ENCODE measurements at places on chromosomes 13 and 19. TPM values are rescaled to one million over a fixed set of nuclear protein-coding genes. Genes with fewer than 3 reads are reported as not detected.
A peak's percentile ranks its signal among the peaks of the same experiment; 100 is the strongest.

DNA sequence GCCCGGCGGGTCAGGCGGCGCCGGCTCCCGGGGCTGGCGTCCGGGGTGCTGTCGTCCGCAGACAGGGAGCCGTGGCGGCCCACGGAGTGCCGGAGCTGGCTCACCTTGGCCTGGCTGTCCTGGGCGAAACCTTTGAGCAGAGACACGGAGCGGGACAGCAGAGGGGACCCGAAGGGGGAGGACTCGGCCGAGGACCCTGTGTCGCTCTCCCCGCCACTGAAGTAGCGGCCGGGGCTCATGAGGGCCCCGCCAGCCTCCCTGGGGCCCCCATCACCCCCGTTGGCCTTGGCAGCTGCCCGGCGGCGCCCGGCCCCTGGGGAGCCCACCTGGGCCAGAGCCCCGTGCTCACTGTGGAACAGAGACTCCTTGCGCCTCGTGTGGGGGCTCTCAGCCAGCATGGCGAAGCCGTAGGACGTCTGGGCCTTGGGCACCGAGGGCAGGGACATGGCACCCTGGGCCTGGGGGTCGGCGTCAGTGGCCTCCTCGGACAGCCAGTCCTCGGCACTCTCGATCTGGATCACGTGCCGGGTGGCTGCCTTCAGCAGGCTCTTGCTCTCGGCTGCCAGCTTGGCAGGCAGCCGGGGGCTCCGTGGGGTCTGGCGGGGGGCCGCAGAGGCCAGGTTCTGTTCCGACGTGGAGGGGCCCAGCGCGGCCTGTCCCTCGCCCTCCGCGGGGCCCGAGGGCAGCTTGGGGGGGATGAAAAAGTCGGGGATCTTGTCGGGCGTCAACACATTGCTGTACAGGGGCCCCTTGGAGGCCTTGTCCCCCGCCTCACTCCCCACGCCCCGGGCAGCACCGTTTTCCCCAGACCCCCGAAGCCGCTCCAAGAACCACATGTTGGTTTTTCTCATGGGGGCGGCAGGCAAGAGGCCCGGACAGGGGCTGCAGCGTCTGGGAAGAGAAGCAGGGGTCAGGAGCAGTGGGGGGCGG, 1.2 kb downstream of the C2CD4C start:
- DNase-seq: no peak

DNA sequence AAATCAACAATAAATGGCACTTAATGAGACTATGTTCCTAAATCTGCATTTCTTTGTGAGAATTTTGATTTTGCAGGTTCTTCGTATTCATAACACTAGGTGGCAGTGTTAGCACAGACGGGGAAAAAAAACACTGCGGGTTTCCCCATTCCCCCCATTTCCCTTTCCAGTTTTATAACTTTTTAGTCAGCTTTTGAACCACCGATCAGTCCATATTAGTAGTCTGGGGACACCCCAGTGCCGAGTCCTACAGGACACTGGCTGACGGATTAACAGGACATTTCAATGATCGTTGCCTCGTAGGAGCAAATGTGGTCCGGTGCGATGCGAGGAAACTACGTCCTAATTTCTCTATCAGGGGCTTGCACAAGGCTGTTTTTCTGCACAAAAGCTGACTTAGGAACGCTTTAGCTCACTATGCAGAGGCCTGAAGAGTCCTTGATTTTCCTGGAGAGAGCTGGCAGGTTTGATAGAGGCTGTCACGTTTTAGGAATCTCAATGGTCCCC, 234.3 kb downstream of the LMO7 start:
- DNase-seq: peak; percentile 25

Gene SERP2
- 5.8 TPM for total RNA-seq

GRCh38 chr13:94417294-94417693, 62.2 kb downstream of the DCT start:
- no peak for DNase-seq

- no peak for DNase-seq
Observed at GRCh38 chr19:32916969-32917615, 47.5 kb upstream of the SLC7A9 start.

Gene PNKP
- total RNA-seq: 19.1 TPM

DNA sequence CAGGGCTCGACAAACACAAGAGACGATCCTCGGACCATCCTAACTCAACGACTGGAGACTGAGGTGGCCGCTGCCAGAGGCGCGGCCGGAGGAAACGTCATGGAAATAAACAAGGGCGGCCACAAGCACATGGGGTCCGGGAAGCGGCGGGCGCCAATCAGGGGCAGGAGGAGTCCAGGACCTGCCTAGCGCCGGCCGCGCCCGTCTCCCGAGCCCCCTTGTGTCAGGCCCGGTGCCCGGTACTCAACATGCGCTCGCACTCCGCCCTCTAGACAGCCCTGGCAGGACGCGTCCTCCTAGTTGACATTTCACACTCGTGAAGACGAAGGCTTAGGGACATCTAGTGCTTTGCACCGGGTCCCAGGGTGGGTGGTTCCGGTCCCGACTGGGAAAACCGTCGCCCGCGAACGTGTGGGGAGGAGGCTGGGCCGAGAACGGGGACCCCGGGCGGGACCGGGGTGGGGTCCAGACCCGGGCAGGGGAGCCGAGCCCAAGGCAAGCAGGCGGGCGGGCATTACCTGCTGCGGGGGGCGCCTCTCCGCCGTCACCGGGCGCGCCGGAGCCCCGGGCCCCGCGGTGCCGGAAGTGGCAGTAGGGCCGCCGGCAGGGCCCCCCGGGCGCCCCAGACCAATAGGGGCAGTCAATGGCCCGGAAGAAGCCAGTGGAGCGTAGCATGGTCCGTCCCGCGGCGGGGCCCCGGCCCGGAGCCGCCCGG, 442 bp downstream of the REXO1 start:
- peak; percentile 57 for DNase-seq

DNA sequence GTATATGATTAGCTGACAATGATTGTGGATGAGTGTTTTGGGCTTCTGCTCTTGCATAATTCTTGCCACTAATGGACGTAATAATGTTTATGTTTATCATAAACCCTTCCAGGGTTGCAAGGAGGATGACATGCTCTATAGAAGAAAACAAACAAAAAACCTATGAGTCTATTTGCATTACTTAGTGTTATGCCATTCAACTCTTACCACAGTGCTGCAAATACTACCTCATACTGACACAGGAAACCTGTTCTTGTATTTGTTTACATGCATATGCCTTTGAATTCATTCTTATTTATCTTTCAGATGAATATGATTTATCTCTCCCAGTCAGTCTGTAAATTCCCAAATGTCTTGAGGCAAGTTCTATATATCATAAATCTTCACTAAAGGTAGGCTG, 39.6 kb upstream of the FREM2 start:
- peak; percentile 4 for DNase-seq

DNA sequence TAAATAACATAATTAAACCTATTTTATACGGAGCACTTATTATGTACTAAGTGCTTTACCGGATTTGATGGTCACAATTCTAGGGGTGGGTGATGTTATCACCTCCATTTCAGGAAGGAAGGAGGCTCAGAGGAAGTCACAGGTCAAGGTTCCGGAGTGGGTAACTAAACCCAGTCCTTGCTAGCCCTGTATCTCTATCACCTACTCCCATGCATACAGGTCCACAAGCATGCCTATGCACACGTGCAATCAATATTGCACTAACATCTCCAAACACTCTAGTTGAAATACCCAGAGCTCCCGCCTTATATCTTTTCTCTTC, 17.8 kb upstream of the FOSB start:
- DNase-seq: no peak

Gene FXYD1
- not detected for total RNA-seq

Gene TEX101
- not detected for total RNA-seq

DNA sequence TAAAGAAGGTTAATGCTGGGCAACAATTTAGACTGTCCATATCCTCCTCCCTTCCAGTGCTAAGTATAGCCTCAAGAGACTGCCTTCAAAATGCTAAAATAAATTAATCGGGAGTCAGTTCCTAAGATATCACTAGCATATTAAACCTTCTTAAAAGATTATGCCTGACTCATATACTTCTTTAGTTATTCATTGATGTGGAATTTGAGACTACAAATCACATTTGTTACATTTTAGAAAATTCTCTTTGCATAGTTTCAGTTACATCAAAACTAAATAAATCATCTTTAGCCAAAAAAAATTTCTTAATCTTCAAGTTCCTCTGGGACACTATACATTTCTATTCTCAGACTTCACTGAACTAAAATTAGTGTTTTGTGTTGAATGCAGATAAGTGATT, 769.1 kb downstream of the PCDH9 start:
- DNase-seq: no peak

GRCh38 chr13:33352041-33352440, 66.5 kb upstream of the STARD13 start:
- no peak for DNase-seq

- no peak for DNase-seq
Observed at GRCh38 chr19:31671411-31672035, 322.3 kb upstream of the TSHZ3 start.

Gene GNG7
- not detected for total RNA-seq

DNA sequence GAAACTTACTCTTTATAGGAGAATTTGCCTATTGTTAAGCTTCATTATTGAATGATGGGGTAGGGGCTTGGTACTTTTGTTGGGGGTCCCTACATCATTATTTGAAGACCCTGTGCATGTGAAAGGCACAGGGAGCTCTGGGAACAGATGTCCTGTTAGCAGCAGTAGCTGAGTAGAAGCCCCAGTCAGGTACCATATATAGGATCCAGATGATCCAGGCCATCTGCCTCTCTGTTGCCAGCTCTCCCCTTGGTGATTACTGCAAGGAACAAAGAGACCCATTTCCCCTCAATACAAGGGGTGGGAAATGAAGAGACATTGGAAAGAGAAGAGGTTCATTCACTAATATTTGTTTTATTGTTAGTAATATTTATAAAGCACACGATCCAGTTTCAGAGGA, 4.4 kb upstream of the MTMR6 start:
- no peak for DNase-seq

Gene MIA
- total RNA-seq: not detected

GRCh38 chr13:76425935-76426334, 460.3 kb downstream of the KCTD12 start:
- DNase-seq: no peak

DNA sequence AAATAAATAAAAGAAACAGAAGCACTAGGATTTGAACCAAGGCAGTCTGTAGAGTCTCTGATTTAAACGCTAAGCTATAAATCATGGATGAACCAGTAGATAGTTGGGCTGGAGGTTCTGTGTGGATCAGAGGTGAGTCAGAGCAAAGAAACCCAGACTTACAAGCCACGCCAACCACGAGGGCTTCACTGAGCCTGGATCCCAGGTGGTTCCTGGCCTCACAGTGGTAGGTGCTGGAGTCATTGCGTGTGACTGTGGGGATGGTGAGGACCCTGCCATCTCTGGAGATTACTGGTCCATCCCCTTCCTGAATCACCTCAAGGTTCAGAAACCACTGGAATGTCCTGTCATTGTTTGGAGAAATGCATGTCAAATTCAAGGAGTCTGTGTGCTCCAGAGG, 19.3 kb upstream of the CEACAM20 start:
- peak; percentile 98 for DNase-seq

GRCh38 chr13:59954601-59955000, 209.1 kb downstream of the DIAPH3 start:
- no peak for DNase-seq

Measured in M059J (cell line).